ENCODE measurements at places on chromosomes 16 and 17.

- no peak for DNase-seq
These were observed 319.2 kb downstream of the SOX9 start for GRCh38 chr17:72439893-72440502.

DNA sequence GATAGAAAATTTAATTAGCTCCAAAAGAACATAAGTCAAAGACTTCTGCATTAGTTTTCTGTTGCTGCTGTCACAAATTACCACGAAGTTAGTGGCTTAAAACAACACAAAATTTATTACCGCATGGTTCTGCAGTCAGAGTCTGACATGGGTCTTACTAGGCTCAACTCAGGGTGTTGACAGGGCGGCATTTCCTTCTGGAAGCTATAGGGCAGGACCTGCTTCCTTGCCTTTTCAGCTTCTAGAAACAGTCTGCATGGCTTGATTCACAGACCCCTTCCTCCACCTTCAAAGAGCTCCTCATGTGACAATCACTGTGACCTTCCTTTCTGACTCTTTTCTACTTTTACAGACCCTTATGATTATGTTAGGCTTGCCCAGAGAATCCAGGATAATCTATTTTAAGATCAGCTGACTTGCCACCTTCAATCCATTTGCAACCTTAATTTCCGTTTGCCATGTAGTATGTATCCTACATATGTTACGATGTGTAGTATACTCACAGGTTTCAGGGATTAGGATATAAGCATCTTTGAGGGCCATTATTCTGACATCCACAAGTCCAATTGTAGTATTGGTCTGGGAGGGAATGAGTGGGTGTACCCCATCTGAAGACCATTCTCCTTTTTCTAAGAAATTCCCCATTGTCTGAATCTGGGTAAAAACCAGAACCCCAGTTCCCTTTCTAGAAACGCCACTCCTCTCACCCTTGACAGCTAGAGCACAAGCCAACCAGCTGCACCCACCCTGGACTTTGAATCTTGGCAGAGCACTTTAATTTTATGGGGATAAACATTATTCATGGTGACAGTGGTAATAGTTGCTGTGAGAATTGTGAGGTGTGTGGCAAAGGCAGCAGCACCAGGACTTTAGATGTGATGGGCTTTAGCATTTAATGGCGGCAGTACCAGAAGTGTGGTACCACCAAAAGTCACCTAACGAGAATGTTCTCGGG lies 265.5 kb downstream of the KCNJ2 start:
- DNase-seq = no peak

GRCh38 chr17:6094926-6095325 lies 24.7 kb downstream of the WSCD1 start:
- no peak for DNase-seq

GRCh38 chr17:71709946-71710345 lies 410.9 kb upstream of the SOX9 start:
- DNase-seq = no peak

DNA sequence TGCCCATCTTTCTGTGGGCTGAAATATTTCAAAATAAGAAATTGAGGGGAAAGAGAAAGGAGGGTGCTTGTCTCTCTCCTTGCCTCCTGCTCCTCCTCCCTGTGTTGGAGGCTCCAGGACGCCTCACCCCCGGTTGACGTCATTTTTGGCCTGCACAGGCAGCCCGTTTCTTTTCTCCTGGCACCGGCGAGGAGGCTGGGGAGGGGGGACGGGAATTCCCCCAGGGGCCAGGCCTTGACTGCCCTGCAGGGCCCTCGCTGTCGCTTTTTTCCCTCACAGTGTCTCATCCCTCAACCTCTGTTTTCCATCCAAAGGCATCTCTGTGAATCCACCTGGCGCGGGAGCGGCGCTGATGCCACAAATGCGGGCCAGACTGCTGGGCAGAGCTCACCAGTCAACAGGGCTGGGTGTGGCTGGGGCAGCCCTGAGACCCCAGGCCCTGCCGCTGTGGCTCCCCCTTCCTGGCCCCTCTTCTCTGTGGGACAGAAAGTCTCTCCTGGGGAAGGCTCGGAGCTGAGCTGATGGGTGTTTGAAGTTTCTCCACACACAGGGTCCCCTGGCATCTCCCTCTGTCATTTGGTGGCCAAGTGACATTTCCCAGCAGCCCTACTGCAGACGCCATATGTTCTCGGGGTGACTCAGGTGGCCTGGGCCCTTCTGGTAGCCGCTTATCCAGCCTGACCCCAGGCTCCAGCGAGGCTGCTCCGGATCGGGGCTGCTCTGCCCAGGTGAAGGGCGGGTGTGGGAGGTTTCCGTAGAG lies 16.0 kb downstream of the CENPX start:
- DNase-seq = no peak

DNA sequence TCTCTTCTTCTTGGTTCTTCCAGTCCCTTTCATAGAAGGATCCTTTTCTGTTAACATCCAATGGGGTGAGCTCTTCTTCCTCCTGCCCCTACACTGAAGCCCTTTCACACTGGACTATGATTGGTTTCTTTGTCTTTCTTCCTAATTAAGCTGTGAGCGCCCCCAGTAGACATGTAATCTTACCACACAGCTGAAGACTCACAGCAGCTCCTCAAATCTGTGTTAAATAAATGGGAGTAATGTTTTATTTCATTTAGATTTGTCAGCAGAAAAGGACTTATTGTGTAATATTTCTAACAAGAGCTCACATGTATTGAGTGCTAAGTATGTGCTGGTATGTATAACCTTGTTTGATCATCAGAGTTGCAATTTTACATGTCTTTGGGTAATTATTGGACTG lies 55.7 kb downstream of the TOX3 start:
- DNase-seq = no peak

Data from Right ventricle myocardium superior (tissue), 1 donor.